ENCODE measurements at places on chromosomes 1 and 21.

GRCh38 chr1:33516891-33517567 lies 44.6 kb downstream of the ZSCAN20 start:
- no peak for DNase-seq

DNA sequence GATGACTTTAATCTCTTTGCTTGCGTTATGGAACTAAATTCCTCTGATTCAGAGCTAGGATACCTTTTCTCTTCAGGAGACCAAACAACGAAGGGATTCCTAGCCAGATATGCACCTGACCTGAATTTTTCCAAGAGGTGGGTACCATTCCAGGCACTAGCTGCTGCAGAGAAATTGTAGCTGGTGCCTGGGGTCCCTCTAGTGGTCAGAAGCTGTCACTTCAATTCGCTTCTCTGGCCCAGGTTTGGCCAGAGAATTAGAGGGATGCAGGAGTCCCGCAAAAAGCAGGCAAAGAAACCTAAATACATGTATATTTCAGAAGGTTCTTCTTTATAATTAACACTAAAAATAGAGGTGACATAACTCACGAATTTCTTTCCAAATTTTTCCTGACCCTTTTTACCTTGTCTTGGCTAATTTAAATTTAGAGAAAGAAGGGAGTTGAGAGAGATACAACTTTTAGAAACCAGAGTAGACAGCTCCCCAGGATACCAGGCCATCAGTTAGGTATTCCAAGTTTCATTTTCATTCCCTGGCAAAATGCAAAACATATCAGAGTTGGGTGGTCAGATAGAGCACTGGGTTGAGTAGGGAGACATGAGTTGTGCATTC lies 9.6 kb downstream of the ACKR1 start:
- DNase-seq: no peak

DNA sequence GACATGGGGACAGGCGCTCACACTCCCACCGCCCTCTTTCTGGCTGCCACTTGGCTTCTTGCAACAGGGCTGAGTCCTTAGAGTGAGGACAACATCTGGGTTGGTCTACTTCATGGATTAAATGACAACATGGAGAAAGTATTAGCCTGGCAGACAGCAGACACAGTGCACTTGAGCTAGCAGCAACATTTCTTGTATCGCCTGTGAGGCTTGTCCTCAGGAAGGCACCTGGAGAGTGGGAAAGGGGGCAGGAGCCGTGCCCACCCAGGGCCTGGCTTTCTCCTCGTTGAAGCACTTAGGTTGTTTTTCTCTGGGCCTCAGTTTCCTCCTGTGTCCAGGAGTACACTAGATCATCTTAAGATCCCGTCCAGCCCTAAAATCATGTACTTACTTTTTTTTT lies 3.7 kb downstream of the ELF3 start:
- no peak for DNase-seq

DNA sequence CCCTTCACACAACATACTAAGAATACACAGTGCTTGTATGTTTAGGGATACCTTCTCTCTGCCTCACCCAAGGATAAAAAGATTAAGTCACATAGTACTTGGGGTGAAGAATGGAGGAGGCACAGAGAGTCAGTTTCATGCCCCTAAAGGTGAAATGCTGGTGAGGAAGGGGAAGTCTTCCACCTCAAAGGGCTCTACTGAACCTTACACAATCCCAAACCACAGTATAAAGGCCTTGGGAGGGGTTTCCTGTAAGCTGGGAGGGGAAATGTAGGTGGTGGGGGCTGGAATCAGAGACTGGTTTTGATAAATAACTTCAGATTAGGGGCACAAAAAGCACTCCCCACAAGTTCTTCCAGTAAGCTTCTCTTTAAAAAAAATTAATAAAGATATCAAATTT lies 3.5 kb downstream of the MINDY1 start:
- DNase-seq: no peak

DNA sequence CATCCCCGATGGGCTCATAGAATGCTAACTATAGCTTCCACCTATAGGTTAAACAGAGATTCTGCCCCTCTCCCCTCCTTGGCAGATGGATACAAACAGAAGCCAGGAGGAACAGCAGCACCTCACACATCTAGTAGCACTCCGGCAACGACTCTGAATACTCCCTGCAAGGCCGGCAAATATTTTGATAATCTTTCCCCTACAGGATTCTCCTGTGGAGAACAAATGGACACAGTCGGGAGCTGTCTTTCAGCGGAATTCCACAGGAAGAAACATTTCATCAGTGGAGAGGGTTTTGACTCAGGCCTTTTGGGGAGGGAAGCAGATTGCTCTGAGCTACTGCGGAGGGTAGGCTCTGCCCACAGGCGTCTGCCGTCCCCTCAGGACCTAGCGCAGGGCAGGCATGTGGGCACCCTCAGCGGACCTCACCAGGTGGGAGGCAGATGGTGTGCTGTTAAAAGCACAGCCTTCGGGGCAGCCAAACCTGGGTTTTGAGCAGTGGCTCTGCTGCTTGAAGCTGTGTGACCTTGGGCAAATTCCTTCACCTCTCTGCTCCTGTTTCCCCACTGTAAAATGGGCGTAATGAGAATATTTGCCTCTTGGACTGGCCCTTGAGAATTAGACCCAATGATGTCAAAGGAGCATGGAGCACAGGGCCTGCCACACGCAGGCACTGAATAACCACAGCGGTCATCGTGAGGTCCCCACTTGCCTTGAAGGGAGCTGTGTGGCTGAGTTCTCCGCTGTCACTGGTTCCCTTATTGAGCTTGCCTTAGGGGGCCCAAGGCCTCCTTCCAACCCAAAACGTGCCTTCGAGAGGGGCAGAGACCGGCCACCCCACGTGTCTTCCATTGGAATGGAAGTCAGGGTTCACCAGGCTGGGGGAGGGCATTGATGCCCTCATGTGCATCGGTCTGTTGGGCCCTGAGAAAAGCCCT lies 19.2 kb upstream of the BCAR3 start:
- DNase-seq: no peak

DNA sequence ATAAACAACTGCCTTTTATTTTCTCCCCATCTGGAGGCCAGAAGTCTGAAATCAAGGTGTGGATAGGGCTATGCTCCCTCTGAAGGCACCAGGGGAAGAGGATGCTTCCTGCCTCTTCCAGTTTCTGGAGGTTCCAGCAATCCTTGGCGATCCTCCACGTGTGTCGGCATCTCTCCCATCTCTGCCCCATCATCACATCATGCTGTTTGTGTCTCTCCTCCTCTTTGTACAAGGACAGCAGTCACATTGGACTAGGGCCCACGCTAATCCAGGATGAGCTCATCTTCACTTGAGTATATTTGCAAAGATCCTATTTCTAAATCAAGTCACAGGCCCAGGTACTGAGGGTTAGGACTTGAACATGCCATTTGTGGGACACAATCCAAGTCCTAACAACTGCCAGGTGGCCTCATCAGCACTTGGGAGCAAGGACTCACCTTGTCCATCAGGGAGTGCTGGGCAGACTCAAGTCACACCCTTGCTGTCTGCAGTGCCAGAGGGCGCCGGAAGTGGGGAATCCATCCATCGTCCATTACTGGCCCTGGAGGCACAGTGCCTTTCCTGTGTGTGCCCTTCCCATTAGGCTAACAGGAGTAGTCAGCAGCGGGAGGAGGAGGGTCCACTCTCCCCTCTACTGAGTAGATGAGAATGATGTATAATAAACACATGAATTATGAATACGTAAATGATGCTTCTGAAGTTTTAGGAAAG lies 185.4 kb upstream of the AJAP1 start:
- DNase-seq: no peak

Data from stimulated activated CD8-positive, alpha-beta memory T cell treated with anti-CD3 and anti-CD28 coated beads, Interleukin-15, amount 100 ng/mL, for 1 hour (primary cell).